ENCODE measurements at places on chromosomes 11 and 22. TPM values are rescaled to one million over a fixed set of nuclear protein-coding genes. Genes with fewer than 3 reads are reported as not detected.

CASP5 gene
- total RNA-seq: not detected

MLC1 gene
- total RNA-seq: not detected

SCGB1A1 gene
- not detected for total RNA-seq

MYBPC3 gene
- total RNA-seq: not detected

FREY1 gene
- total RNA-seq: 1.6 TPM

DNA sequence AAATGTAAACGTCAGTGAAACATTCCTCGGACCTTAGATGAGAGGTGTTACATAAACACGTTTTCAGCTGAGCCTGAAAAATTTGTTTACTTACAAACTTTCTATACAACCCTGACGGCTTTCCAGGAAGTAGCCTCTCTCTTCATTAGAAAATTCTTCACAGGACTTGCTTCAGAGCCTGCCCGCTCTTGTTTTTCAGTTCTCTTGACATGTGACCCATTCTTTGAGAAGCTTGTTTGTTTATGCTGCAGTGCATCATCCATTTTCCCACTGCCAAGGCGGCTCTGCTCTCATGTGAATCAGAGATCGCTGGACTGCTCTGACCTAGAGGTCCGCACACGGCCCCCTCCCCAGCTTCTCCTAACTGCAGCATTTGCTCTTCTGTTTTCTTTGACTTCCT is 47.9 kb upstream of the ARHGAP42 start:
- DNase-seq: no peak

GRCh38 chr11:102111011-102111786 is 952 bp downstream of the YAP1 start:
- peak; percentile 77 for DNase-seq

DNA sequence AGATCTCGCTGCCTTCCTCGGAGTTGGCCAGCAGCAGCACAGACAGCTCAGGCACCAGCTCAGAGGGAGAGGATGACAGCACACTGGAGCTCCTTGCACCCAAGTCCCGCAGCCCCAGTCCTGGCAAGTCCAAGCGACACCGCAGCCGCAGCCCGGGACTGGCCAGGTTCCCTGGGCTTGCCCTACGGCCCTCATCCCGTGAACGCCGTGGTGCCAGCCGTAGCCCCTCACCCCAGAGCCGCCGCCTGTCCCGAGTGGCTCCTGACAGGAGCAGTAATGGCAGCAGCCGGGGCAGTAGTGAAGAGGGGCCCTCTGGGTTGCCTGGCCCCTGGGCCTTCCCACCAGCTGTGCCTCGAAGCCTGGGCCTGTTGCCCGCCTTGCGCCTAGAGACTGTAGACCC is 6.4 kb downstream of the PLA2G3 start:
- no peak for DNase-seq

- no peak for DNase-seq
Measured at GRCh38 chr11:94449029-94449428, 44.6 kb downstream of the MRE11 start.

GRCh38 chr11:70873736-70874412 is 378.5 kb downstream of the SHANK2 start:
- no peak for DNase-seq

DNA sequence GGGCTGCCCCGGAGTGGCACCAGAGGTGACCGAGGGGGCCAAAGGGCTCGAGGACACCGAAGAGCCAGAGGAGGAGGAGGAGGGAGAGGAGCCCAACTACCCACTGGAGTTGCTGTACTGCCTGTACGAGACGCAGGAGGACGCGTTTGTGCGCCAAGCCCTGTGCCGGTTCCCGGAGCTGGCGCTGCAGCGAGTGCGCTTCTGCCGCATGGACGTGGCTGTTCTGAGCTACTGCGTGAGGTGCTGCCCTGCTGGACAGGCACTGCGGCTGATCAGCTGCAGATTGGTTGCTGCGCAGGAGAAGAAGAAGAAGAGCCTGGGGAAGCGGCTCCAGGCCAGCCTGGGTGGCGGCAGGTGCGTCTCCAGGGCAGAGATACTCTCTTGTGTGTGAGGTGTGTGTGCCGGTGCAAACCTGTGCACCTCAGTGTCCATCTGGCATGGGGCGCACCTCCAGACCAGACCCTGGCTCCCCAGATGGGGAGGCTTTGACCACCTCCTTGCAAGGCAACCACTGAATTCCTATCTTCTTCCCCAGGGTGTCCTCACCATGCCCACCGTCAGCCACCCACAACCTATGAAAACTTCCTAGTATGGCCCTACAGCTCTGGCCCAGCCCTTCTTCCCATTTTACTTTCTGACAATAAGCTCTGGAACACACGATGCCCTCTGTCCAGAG is 3.4 kb downstream of the NLRP6 start:
- no peak for DNase-seq

DNA sequence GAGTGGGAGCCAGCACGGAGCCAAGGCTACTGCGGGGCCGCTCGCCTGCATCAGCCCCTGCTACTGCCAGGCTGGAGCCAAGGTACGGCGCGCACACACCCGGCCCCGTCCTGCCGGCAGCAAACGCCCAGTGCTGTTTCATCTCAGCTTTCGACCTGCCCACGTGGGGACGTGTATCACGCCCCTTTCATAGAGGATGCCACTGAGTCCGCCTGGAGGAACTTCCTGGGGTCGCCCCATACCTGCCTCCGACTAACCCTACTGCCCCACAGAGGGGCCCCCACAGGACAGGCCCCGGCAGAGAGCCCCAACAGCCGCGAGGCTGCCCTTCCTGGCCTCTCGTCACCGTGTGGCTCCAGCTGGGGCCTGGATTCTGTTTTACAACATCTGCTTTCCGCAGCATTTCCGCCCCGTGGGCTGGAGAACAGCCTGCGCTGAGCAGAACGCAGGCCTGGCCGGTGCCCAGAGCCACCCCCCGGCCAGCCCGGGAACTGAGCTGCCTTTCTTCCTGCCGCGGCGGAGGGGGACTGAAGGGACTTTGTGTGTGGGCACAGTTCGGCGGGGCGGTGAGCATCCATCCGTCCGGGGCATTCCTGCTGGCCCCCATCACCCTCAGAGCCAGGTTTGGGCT is 22.9 kb upstream of the ARHGAP8 start:
- peak; percentile 61 for DNase-seq

DNA sequence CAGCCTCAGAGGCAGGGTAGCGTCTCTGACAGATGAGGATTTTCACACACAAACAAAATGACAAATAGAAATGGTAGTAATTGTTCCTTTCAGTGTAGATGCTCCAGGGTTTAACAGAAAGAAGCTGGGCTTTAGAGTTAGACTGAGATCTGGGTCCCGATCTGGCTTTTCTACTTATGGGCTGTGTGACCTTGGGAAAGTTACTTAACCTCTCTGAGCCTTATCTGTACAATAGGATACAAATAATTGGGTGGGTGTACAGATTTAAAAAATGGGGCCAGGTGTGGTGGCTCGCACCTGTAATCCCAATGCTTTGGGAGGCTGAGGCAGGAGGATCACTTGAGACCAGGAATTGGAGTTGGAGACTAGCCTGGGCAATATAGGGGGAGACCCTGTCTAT is 204.9 kb downstream of the CEP164 start:
- no peak for DNase-seq

DNA sequence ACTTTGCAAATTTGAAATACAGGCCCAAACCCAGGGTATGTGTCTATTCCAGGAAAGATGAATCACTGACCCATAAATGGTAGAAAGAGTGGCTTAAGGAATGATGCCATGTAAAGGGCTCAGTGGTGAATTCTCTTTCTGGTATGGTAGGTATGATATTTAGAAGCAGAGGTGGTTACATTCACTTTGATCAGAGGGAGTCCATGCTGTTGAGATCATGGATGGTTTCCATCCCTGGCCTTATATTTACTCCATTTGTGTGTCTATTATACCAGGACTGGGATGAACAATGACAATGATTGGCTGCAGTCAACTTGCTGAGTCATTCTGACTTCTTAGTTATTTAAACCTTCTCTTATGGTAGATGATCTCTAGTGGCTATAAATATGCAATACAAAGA is 419.8 kb upstream of the LRRC4C start:
- peak; percentile 21 for DNase-seq

DNA sequence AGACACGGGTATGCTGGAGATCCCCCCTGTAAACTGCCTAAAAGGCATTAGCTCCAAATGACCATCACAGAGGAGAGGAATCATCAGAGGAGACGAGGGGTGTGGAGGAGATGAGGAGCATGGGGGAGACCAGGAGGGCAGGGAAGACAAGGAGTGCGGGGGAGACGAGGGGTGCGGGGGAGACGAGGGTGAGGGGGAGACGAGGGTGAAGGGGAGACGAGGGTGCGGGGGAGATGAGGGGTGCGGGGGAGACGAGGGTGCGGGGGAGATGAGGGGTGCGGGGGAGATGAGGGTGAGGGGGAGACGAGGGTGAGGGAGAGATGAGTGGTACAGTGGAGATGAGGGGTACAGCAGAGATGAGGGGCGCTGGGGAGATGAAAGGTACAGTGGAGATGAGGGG is 17.5 kb upstream of the GAL start:
- DNase-seq: no peak

DNA sequence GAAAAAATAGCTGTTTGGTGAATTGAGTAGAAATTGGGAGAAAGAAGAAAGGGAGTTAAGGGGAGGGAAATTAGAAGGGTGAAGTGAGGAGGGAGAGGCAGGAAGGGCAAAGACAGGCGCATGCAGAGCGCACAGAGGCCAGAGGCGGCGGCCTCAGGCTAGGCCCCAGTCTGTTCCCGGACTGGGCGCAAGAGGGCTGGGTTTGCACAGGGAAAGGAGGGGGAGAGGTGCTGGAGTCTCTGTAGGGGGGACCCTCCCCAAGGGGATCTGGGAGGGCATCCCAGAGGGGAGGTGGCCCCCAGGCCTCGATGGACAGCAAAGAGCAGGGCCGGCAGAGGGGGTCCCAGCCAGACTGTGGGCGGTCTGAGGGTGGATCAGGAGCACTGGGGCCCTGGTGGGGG is 1.3 kb upstream of the FLRT1 start:
- no peak for DNase-seq

DNA sequence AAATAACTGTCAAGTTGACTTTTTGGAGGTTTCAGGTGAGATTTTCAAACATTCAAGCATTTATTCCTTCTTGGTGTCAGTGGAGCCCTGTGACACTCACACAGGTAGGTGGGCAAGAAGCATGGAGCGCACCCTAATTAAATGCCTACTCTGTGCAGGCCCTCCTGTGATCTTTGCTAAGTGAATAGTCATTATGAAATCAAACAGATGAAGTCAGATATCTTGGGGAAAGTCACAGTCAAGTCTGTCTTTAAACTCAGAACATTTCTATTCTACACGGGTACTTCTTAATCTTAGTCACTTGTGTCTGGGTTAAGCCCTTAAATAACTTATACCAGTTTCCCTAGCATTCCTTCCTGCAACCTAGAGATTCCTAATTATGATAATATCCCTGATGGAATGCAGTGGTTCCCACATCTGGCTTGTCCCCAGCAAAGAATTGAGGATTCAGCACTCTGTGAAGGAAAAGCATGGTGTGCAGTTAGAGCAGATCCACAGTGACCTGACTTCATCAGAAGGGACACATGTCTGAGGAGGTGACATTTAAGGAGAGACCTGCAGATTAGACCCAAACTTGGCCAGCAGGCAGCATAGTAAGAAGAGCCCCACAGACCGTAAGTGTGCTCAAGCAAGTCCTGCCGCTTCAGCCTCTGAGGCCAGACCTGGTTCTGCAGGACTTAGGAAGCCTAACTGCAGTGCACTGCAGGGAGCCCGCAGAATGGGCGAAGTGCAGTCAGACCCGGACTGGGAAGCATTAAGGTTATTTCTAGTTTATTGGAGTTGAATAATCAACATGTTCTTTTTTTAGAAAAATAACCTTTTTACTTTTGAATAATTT is 85.3 kb upstream of the GAL start:
- DNase-seq: peak; percentile 28

- no peak for DNase-seq
Measured at GRCh38 chr11:121801781-121802180, 314.2 kb downstream of the BLID start.

DNA sequence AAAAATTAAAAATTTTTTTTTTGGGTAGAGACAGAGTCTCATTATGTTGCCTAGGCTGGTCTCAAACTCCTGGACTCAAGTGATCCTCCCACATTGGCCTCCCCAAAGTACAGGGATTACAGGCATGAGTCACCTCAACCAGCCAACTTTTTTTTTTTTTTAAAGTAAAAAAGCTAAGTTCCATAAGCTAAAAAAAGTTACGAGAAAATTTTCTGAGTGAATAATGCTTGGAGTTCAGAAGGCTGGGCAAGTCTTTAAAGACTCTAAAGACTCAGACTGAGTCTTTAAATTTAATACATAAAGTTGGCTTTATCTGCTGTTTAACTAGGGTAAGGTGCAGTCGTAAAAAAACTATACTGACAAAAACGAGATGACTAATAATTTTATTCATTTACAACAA is 5.6 kb downstream of the DDX6 start:
- DNase-seq: peak; percentile 57

Data from fibroblast of the aortic adventitia (primary cell).